ENCODE measurements at places on chromosomes 5 and 9.
A peak's percentile ranks its signal among the peaks of the same experiment; 100 is the strongest.

DNA sequence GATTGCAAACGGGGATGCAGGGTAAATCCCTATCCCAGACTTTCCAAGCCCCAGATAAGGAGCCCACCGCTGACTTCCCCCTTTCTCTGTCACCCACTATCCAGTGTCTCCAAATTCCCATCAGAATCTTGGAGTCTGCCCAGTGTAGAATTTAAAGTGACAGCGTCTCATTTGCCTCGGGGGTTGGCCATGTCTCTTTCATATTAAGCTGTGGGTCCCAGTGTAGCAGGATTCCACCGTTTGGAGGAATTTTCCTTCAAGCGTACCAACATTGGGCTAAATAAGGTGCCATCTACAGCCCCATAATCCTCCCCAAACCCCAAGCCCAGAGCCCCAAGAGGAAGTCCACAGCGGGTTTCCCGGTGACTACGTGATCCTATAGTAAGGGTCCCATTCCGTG lies 1.1 kb downstream of the BRINP1 start:
- no peak for DNase-seq

- no peak for DNase-seq
These were observed 39.8 kb downstream of the WDR41 start for GRCh38 chr5:77452351-77452750.

GRCh38 chr9:26975728-26976707 lies 19.8 kb downstream of the IFT74 start:
- peak; percentile 25 for DNase-seq

GRCh38 chr5:99543841-99544240 lies 615.0 kb upstream of the CHD1 start:
- DNase-seq = no peak

Data from tongue (tissue), 3 donors.